ENCODE measurements at places on chromosomes 3 and 15. TPM values are rescaled to one million over a fixed set of nuclear protein-coding genes. Genes with fewer than 3 reads are reported as not detected.

- peaks cover 74% of the 10 kb centered on the region for H3K36me3 ChIP-seq
- no peak overlapping the region for H3K4me3 ChIP-seq
- H3K4me1 ChIP-seq: no peaks in the 10 kb centered on the region
- H3K27me3 ChIP-seq: no peaks in the 10 kb centered on the region
Measured at GRCh38 chr3:132628157-132628556, 31.1 kb downstream of the ACKR4 start.

DNA sequence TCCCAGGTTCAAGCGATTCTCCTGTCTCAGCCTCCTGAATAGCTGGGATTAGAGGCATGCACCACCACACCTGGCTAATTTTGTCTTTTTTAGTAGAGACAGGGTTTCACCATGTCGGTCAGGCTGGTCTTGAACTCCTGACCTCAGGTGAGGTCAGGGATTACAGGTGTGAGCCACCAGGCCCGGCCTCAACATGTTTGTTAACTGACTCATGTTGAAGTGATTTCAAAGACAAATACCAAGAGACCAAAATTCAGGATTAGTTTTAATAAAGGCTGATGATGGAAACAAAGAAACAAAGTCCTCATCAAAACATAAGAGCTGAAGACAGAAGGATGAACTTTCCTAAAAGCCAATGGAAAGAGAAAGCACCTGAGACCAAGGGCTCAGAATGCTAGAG is 36.5 kb downstream of the SLC12A6 start:
- no peak for DNase-seq
- no peak overlapping the region for H3K27ac ChIP-seq
- no peak overlapping the region for H3K4me3 ChIP-seq
- H3K4me1 ChIP-seq: peaks cover 8% of the 10 kb centered on the region

GRCh38 chr3:128606094-128606493 is 44.5 kb downstream of the RPN1 start:
- H3K27me3 ChIP-seq: no peaks in the 10 kb centered on the region
- H3K27ac ChIP-seq: no peak overlapping the region
- H3K36me3 ChIP-seq: no peaks in the 10 kb centered on the region

- peaks cover 62% of the 10 kb centered on the region for H3K4me1 ChIP-seq
- DNase-seq: no peak
- H3K27me3 ChIP-seq: no peaks in the 10 kb centered on the region
- no peak overlapping the region for H3K4me3 ChIP-seq
- H3K36me3 ChIP-seq: no peaks in the 10 kb centered on the region
Measured at GRCh38 chr3:197733042-197733441, 3.7 kb downstream of the RUBCN start.

The DPPA2 gene
- total RNA-seq: not detected
